Osteoblast (primary cell): ENCODE measurements at places on chromosomes 6 and 20. TPM values are rescaled to one million over a fixed set of nuclear protein-coding genes. Genes with fewer than 3 reads are reported as not detected.

Gene MEI4
- total RNA-seq: not detected in 2 replicates

Gene ZBTB46
- under 0.01 and 0.36 TPM in 2 replicates for total RNA-seq

Gene DPPA5
- total RNA-seq: not detected in 2 replicates

Gene UST
- 18.1 and 21.2 TPM in 2 replicates for total RNA-seq

GRCh38 chr20:46252352-46253091 lies 55.8 kb downstream of the CDH22 start:
- DNase-seq: no peak

DNA sequence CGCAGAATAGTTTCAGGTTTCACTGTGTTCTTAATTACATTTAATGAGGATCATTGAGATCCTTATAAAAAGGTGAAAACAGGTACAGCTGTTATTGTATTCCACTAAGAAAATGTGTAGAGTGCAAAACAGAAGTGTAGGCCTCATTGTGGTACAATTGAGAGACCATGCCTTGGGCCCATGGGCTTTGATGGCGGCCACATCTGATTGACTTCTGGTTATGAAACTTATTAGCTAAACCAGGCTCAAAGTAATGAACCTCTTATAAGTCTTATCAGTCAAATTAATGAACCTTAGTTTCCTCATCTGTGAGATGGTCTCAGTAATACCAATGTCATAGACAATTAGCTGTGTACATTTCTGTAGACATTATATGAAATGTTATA lies 148.7 kb downstream of the ZDHHC14 start:
- no peak for DNase-seq

DNA sequence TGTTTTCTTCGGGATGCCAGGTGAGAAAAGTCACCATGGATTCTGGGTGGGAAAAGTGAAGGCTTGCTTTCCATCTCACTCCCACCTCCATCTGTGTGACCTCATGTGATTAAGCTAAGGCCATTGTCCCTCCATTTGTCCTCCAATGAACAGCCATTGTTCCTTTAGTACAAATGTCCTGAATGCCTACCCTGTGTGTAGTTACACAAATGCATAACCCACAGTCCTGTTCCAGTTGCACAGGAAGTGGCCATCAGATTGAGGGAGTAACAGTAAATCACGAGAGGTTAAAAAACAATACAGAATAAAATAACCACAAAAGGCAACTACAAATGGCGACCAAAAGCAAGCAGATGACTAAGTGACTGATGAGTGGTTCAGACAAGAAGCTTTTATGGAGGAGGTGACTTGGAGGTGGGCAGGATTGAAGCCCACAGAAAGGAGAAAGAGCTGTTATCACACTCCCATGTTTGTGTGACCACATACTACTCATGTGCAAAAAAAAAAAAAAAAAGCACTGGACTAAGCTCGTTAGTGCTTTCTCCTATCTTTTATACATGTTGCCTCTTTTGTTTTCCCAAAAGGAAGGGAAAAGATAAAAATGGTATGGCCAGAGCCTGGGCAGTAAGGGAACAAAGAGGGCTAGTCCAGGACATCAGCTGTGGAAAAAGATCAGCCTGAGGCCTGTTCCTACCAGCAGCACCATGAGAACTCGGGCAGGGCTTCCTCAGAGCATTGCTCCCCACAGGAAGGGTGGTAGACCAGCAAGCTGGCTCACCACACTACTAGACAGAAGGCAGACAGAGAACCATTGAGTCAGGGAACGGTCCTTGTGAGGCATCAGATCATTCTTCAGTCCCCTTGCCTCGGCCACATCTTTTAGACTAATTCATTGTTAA lies 111.0 kb downstream of the TFAP2A start:
- DNase-seq: no peak
